ENCODE measurements at places on chromosomes 1 and 21. TPM values are rescaled to one million over a fixed set of nuclear protein-coding genes. Genes with fewer than 3 reads are reported as not detected.
A peak's percentile ranks its signal among the peaks of the same experiment; 100 is the strongest.

DNA sequence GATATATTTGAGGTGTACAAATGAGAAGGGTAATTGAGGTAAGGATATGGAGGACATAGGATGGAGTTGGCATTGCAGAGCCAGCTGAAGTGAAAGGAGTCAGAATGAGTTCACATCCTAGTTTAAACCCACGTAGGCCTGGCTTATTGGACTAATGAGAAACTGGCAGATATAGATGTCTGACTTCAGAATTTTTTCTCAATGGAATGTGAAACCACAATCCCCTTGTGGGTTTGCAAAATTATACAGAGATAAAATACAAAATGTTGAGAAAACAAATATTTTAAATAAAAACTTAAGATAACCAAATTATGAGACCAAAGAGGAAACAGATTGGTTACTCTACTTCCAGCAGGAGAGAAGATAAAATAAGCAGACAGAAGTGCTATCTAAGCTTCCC lies 277.4 kb upstream of the LRRC7 start:
- no peak for DNase-seq

GRCh38 chr1:167094690-167095089 lies 815 bp downstream of the STYXL2 start:
- no peak for DNase-seq

DNA sequence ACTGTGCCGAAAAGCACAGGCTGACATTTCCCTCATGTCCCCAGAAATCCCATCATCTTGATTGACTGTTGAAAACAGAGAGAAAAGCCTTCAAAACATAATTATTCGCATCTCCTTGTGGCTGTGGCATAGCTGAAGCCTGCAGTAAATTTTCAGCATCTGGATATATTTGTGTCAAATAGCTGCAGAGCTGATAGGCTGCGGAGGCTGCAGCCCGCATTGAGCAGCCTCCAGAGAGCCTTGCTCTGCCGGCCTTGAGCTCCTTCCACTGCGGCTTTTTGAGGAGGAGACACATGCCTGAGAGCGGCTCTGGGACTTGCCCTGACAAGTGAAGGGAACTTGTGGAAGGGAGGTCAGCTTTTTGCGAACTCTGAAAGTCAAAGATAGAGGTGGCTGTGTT lies 144.7 kb downstream of the RYR2 start:
- DNase-seq: no peak

GRCh38 chr1:163337631-163338030 lies 15.9 kb downstream of the NUF2 start:
- no peak for DNase-seq

DNA sequence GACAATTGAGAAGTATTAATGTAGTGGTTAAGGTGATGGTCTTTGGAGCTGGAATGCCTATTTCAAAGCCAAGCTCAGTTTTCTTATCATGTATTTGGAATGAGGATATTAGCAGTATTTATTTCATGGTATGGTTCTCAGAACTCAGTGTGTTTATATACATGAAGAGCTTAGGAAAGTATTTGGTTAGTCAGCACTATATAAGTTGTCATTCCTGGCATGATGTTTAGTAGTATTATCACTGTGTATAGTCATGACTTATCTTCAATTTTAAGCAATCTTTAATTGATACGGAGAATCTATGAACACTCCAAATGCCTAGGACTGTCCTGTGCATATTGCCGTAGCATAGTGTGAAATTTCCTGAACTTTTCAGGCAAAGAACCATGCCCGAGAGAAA lies 501.9 kb upstream of the USP24 start:
- DNase-seq: no peak

- no peak for DNase-seq
Observed at GRCh38 chr1:212040629-212041412, 5.3 kb downstream of the DTL start.

DNA sequence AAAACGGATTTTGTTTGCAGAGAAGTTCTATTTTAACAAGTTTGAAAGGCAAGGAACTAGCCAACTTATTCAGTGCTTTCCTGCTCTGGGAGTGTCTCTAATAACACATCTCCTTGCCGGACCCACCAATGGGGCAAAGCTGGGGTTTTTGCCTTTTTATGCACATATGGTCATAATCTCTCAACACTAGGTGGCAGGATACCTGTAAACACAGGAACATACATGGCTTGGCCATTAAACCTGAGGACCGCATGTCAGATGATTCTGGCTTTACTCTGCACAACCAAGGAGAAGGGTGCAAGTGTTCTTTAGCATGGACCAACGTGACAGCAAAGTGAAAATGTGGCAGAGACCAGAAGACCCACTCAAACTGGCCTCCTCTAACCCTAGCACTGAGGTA lies 4.9 kb downstream of the TMEM9 start:
- peak; percentile 64 for DNase-seq

DNA sequence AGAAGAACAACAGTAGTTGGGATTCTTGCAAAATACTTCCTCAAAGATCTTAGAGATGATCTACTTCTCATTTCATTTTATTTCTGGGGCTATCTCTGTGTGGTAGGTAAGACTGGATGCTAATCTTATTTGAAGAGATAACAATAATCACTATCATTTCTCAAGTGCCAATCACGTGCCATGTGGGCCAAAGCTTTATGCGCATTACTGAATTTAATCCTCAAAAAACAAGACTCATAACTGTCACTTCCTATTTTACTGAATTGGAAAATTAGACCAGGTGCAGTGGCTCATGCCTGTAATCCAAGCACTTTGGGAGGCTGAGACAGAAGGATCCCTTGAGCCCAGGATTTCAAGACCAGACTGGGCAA lies 121.7 kb downstream of the KCNN3 start:
- DNase-seq: no peak

GRCh38 chr1:47881505-47882442 lies 115.4 kb downstream of the TRABD2B start:
- DNase-seq: no peak

- no peak for DNase-seq
Observed at GRCh38 chr1:155199792-155200191, 7.9 kb downstream of the THBS3 start.

GRCh38 chr1:204145033-204145504 lies 6.8 kb downstream of the ETNK2 start:
- no peak for DNase-seq

- no peak for DNase-seq
Observed at GRCh38 chr21:44324106-44324853, 14.9 kb downstream of the CFAP410 start.

DNA sequence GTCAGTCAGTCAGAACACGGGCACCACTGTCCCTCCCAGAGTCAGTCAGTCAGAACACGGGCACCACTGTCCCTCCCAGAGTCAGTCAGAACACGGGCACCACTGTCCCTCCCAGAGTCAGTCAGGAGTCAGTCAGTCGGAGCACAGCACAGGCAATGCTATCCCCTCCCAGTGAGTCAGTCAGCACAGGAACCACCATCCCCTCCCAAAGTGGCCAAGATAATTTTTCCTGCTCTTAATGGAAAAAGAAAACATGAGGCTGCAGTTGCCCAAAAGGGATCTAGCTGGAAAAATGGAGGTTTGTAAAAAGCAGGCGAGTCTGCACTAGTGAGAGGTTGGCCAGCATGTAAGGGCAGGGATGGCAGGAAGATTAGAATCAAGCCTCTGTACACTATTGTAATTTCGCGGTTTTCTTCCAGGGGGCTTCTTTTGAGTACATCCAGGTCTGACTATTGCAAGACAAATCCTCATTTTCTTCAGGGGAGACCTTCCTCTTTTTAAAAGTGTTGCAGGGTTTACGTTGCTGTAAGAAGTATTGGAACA lies 213.8 kb downstream of the SIPA1L2 start:
- no peak for DNase-seq

DNA sequence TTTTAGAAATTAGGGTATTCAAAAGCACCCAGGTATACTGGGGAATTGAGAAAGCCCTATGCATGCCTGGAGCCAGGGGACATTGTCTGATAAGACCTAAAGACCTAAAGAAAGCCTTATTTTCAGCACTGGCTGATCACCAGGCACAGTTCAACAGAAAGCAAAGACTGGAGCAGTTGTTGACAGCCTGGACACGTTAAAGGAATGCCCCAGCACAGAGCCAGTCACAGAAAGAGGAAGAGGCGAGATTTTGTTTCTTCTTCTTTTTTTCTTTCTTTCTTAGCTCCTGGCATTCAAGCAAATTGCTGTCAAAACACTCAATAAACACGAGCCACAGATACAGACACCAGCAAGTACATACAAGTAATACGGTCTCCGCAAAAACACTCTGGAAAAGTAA lies 40.4 kb downstream of the RNF187 start:
- DNase-seq: no peak

GRCh38 chr1:193270996-193271395 lies 84.6 kb upstream of the B3GALT2 start:
- no peak for DNase-seq

DNA sequence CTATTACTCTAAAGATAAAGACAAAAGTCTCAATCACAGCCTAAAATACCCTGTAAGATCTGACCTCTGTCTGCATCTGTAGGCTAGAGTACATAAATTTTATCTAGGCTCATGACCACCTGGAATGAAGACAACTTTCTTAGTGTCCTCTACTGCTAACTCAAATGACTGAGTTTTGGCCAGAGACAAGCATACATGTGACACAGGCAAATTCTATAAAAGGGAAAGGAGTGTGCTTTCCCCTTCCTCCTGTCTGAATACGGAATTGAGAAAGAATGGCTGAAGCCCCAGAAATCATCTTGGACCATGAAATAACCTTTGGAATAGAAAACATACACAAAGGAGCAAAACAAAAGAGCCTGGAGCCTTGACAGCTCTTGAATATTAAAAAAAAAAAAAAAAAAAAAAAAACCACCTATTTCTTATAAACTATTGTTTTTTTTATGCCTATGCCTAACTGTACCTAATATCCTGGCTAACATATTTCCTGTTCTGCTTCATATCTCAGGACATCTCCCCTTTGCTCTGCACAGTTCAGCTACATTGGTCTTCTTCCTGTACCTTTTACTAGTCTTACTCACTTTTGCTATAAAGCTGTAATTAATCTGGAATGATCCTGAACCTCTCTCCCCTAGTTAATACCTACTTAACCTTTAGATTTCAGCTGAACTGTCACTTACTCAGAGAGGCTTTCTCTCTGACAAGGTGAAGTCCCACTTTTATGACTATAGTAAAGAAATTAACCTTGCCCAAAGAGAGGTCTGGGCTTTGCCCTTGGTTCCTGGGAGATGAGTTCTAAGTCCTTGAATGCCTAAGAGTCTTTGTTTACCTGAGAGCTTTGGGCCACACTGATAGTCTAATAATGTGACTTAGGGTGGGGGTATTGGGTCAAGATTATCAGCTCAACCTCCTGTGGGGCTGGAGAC lies 16.1 kb downstream of the UCHL5 start:
- DNase-seq: no peak

GRCh38 chr1:201536558-201536957 lies 2.4 kb upstream of the NAV1 start:
- no peak for DNase-seq

- DNase-seq: no peak
Observed at GRCh38 chr1:27548858-27549719, 54.9 kb downstream of the AHDC1 start.

DNA sequence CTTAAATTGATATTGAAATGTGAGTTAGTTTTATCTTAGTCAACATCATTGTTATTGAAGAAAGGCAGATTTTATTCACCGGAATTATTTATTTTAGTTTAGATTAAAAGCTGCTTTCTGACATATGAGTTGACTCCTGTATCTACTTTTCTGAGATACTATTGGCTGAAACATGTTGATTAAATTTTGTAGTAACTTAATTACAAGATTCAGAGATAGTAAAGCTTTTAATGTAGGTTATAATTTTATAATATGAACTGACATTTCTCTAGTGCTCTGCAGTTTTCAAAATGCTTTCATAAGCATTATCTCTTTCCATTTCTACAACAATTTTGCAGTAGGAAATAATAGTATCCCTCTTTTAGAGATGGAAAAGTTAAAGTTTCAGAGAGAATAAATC lies 616.0 kb downstream of the USP25 start:
- no peak for DNase-seq

DNA sequence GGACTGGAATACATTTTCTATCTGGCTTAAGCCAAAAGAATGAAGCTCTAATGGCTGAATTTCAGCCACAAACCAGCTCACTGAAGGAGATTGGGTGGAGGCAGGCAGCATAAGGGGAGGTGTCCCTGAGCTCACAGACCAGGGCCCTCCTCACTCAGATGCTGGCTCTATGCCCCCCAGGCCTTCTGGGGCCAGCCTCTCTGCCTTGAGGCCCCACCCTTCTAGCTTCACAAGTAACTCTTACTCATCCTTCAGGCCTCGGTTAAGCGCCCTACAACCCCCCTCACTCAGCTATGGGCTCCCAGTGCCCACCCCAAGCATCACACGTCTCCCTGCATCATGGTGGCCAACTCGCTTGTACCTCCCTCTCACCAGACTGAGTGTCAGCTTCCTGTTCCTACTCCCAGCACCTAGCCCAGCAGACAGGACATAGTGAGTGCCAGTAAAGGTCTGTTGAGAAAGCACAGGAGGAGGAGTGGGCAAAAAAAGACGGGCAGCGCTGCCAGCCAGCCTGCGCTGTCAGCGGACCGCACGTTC lies 40.8 kb upstream of the GPR157 start:
- no peak for DNase-seq

Gene FCRL3
- not detected for polyA plus RNA-seq

Gene CYP4X1
- not detected for polyA plus RNA-seq

Gene S100A7
- not detected for polyA plus RNA-seq

Gene RAB42
- polyA plus RNA-seq: 2.3 TPM

Gene EFNA3
- 2.0 TPM for polyA plus RNA-seq
